ENCODE measurements at places on chromosomes 5 and 9.

DNA sequence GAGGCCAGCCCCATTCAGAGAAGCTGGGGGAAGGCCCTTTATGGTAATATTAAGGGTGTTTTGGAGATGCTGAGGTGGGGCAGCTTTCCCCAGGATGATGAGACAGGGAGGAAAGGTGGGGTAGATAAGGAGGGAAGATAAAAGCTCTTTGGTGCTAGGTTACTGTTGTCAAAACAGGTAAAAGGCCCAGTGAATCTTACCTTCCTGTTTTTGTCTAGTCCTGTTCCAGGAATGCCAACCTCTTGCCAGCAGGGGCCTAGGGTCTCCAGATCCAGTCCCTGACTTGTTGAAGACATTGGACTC lies 797 bp upstream of the CCL27 start:
- DNase-seq, result no peak

GRCh38 chr5:311963-312362 lies 9.6 kb upstream of the AHRR start:
- DNase-seq, result no peak

- no peak for DNase-seq
These were observed 154.9 kb upstream of the DAPK1 start for GRCh38 chr9:87342743-87343142.

DNA sequence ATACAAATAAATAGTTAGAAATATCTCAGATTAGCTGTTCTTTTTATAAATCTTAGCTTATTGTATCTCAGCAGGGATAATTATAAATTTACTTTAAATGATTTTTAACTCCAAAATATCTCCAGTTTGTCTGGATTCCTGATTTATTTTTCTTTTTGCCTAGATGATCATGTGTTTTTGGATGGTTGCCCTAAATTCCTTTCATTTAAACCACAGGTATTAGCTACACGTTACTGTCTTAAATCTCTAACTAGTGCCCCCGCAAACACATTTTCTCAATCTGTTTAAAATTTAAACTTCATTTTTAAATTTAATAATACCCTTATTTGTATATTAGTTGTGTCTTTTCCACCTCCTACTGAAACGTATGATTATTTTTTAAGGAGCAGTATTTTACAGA lies 5.6 kb downstream of the FER start:
- DNase-seq, result no peak

DNA sequence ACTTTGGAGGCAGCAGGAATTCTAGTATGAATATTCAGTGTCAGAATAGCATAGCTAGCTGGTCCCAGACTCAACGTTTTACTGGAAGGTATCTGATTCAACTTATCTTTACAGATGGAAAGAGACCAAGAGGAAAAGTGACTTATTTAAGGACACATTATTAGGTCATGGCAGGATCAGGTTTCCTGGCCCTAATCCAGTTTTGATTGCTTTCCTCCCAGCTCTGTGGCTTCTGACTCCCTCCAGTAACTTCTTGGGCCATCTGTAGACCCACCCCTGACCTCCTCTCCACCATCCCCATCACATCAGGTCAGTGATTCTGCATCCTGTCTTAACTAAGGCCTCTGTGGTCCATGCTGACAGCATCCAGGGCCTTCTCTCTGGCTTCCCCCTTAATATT lies 38.4 kb downstream of the SH3TC2 start:
- DNase-seq, result no peak

- no peak for DNase-seq
These were observed 17.7 kb downstream of the ROPN1L start for GRCh38 chr5:10459080-10460055.

DNA sequence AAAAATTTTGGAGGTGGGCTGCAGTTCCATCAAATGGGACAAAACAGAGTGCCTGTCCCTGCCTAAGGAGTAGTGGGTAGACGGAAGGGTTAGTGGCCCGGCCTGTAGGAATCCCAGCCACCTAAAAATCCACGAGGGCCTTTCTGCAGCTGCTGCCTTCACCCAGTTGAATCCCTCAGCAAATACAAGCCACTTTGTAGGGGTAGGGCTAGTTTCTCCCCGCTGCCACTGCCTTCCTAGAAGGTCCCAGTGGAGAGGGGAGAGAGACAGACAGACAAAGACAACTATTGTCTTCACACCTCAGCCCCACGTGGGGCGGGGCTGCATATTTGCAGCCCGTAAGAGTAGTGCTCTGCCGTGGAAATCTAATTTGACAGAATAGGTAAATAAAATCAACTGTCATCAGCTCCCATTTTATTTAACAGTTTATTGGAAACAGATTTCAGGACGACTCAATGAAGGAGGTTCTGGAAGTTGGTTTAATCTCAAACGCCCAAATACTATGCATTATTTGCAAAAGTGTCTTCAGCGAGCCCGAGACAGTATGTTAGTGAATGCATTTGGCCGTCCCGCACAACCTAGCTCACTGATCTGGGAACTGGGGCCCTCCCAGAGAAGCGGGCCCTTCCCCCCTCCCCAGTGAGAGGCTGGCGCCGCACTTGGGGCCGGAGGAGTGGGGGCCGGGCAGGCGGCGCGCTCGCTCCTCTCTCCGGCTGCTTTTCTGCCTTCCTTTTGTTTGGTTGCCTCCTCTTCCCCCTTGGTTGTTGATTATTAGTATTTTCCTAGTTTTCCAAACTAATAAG lies 67.6 kb upstream of the TBCA start:
- peak; percentile 50 for DNase-seq

DNA sequence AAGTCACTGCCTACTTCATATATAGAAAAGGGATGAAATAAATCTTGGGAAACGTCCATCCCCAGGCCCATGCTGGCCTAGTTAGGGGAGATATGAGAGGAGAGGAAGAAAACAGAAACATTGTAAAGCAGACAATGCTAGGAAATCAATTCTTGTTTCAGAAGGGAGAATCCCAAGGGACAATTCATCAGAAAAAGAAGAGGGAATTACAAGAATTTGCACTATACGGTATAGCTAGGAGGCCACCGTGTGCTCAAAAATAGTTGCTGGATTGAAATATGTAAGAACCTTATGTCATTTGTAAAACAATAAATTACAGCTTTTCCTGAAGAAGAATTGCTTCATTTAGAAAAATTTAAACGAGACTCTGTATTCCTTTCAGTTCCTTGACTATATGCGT lies 8.3 kb upstream of the SHC3 start:
- no peak for DNase-seq

DNA sequence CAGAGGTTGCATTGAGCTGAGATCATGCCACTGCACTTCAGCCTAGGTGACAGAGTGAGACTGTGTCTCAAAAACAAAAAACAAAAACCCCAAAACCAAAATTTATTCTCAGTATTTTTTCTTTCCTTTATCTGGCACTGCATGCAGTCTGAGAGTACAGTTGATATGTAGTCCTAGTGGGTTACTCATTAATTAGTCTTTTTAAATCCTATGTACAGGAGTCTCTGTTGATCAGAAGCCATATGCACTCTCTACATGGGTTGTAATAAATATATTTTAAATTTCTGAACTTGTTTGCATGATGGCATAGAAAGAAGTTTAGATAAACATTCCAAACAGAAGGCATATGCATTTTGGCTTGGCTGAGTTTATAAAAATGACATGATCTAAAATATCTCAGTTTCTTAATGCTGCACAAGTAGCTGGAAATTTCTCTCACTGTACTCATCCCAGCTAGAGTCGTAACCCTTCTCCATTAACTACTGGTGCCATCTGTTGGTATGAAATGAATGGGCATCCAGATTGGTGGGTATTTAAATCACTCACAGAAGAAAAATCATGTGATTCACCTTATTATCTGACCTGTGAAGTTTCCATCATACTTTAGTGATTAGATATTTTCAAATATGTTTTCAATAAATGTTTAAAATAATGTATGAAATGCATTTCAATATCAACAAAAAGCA lies 284.8 kb downstream of the CTNND2 start:
- DNase-seq, result peak; percentile 79

DNA sequence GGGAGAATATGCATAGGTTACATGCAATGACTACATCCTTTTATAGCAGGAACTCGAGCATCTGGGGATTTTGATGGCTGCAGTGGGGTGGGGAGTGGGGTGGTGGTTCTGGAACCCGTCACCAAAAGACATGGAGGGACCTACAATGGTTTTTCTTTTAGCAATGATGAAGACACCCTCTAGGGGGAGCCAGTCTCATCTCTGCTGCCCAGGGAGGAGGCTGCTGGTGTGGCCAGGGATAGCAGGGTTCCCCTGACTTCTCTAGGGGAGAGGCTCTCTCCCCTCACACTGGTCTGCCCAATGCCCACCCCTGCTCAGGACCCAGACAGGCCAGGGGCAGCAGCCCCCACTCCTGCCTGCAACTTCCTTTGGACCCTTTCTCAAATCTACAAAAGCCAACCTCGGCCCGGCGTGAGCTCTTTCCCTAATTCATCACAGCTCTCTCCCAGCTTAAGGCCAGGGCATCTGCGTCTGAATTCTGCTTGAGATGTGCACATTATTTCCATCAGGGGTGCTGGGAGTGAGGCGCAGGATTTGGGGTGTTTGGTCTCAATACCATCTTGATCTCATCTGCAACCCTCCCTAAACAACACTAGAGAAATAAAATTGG lies 73.6 kb upstream of the RETREG1 start:
- peak; percentile 73 for DNase-seq

DNA sequence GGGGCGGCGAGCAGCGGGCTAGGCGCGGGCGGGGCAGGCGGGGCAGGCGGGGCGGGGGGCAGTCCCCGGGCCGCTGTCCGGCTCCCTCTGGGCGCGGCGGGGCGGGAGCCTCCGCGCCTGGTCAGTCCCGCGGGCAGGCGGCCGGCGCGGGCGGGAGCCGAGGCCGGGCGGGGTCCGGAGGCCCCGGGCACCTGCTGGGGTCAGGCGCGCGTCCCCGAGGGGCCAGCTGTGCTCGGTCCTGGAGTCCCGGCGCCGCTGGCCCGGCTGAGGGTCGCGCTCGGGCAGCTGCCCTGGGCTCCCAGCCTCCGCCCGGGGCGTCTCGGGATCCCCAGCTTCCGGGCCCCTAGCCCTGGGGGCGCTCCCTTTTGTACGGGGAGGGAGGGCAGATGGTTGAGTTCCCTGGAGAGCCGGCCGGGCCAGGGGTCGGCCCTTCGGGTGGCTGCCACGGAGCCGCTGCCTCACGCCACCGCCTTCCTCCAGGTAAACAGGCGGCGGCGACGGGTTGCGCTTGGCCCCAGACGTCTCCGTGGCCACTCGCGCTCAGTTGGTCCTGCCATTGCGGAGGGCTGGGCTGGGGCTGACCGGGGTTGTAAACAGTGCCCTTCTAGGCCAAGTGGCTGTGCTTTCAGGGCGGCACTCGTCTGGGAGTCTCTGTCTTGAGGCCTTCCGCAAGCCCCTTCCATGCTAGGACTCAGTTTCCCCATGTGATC lies 473 bp downstream of the ZBTB34 start:
- no peak for DNase-seq

DNA sequence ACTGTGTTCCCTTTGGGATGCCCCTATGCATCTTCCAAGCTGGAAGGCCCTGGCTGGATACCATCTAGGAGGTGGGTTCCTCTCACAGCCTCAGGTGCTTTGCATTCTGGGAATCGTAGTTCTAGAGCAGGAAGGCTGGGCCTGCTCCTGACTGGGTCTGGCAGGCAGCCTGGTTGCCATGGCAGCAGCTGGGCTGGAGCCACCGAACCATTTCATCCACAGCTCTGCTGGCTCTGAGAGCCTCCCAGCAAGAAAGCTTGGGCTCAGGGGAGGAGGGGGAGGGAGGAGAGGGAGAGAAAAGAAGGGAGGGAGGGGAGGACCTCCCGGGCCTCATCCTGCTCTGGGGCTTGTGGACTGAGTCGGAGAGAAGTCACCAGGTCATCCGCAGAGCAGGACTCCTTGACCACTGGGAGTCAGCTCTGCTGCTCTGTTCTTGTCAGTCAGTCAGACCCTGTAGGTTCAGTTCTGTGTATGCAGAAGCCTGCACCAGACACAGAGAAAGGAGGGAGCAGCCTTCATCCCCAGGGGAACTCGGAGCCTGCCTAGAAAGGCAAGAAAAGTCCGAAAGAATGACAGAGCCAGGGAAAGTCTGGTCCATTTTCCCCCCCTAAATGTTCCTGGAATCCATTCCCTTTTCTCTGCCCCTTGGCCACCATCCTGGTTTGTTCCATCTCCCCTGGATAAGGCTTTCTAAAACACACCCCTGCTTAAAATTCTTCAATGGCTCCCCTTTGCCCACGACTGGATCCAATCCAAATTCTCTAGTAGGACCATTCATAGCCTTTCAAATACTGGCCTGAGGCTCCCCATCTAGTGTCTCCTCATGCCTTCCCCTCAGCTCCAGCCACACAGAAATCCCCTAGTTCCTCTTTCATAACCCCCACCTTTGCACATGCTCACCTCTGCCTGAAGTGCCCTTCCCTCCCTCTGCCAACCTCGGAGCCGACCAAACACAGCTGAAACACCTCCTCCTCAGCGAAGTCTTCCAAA lies 65.4 kb upstream of the ARAP3 start:
- peak; percentile 98 for DNase-seq

GRCh38 chr9:121122246-121123032 lies 47.7 kb downstream of the CNTRL start:
- no peak for DNase-seq

DNA sequence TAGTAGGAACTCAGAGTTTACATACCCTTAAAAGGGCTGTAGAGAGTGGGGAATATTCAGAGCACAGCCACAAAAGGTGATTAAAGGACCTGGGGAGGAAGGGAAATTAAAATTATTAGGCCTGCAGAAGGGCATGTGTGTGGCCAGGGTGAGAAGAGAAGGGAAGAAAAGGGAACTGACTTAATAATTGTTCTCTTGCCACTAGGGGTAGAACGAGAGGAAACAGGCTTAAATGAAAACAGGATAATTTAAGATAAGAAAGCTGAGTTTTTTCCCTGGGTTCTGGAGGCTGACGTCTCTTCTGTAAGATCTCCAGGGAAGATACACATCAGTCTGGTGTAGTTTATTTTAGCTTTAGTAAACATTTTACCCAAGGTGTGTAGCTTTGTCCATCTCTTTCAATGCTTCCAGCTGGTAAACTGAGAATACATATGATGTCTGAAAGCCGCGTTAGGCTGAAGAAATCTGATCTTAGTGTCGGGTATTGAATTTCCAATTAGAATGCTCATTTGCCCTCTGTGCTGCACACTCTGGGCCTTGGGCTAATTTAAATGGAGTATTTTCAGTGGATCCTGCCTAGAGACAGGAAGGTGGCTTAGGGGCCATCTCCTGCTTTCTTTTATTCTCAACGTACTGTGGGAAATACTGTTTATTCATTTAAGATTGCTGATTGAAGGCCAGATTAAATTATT lies 416.8 kb downstream of the TMEM38B start:
- DNase-seq, result no peak

DNA sequence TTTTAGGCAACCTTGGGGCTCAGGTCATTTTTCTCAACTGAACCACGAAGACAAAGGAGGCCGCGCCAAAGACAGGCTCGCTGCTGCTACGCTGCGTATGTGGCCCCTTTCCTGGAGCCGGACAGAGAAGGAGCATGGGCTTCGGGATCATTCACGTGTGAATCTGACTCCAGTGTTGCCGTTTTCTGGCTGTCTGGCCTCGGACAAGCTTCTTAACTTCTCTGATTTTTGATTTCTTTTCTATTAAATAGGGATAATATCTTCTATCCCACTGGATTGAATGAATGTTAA lies 50.8 kb upstream of the ZNF366 start:
- no peak for DNase-seq

DNA sequence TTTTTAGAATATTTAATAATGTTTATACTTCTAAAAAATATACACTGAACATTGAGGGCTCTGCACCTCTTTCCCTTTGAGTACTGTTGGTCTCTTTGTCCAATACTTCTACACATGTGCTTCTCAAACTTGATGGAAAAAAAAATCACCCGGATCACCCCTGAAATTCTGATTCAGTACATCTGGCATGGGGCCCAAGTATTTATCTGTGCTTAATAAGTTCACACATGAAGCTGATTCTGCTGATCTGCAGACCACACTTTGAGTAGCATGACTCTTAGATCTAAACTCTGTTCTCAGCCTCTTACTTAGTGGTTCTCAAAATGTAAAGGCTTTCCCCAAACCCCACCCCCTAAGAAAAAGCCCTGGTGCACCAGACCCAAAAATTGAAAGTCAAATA lies 12.0 kb downstream of the RUSC2 start:
- no peak for DNase-seq
